ENCODE measurements at places on chromosomes 3 and 15.

DNA sequence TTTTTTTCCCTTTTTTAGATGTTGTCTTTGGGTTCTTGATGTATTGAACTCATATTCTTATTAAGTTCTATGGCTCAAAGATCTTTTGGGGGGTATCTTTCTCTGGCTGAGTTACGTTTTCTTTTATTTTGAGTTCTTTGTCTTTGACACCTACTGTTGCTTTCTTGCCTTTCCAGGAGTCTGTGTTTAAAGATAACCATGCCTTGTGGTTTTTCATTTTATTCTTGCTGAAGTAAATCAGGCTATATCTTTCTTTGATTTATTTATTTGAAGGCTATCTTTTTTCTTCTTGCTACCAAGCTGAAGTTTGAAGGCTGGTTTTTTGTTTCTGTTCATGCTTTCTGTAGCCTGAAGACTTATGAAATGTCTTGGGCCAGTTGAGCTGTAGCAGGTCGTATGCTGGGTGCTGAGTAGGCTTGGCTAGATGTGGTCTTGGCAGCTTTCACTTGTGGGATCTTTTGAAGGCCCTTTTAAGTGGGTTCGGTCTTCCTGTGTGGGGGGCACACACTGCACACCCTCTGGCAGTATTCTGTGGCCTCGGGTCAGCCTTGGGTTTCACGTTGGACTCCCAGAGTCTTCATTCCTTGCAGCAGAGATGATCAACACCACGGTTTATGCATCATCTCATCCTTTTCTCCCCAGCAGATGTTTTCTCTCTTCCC lies 17.5 kb downstream of the SLCO3A1 start:
- no peak for DNase-seq

DNA sequence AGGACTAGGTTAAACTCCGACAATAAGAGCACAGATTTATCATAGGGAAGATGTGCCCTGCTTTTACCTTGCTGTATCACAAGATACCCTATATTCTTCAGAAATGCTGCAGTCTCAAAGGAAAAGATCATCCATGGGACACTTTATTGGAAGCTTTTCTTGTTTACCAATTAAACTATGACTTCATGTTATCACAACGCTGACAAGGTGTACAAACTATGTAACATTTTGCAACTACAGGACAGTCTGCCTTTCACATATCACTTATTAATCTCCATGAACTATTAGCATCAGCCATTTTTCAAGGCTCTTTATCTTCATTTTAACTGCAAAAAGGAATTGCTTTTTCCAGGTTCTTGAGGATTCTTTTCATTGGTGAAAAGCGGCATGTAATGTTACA lies 34.0 kb downstream of the CBLB start:
- no peak for DNase-seq

GRCh38 chr3:127798716-127799115 lies 23.6 kb downstream of the MGLL start:
- DNase-seq, result no peak

- DNase-seq, result no peak
These were observed 3.1 kb downstream of the ABTB1 start for GRCh38 chr3:127675651-127676391.

DNA sequence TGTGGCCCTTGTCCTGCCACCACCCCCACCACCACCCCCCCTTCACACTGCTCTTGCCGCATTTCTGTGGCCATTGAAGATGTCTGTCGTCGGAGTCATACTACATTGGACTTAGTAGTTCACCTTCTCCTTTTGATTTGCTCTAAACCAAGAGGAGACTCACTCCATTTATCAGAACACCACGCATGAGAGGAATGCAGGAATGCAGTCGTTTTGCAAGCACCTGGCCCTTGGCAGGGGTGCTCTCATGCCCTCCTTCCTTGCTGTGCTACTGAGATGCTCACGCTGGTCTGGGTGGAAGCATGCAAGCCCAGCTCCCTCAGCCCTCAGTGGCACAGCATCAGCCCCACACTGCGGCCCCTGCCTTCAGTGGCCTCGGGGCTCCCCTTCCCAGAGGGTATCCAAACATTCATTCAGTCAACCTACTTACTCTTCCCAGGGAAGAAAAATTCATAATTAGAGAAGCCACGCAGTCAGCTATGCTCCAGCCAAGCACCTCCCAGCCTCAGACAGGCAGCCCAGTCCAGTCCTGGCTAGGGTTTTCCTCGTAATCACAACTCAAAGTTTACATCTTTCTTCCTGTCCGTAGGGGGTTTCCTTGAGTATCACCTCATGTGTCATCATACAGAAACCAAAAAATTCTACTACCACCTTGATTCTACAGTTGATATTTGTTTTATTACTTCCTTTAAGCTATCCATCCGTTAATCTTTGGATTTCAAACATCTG lies 520.0 kb downstream of the GABRG3 start:
- DNase-seq, result peak; percentile 36

GRCh38 chr3:54185740-54186139 lies 63.4 kb downstream of the CACNA2D3 start:
- no peak for DNase-seq

GRCh38 chr3:126326629-126327028 lies 30.6 kb downstream of the KLF15 start:
- no peak for DNase-seq

- no peak for DNase-seq
These were observed 27.5 kb downstream of the CRYGS start for GRCh38 chr3:186516646-186517045.

DNA sequence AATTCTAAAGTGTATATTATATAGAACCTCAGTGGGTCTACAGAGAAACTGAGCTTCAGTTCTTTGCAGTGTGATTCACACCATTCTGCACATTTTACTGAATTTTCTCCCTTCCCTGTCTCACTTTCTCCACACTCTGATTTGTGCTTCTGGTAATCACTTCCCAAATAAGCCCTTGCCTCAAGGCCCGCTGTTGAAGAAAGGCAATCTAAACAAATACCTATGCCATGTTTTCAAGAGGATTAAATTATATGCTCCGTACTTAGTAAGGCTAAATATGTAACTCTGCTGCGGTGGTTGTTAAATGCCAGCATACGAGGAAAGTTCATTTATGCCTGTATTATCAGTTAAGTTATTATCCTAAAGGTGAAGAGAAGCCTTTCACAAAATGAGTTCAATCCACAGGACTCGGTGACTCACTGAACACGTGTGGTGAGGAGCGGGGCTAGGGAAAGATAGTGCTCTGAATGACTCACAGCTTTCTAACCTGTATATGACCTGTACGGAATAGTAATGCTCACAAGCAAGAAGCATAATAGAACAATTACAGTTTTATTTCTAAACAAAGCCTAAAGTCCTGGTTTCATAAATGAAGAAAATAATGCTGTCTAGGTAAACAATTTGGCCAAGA lies 25.1 kb downstream of the CNTN6 start:
- DNase-seq, result no peak

- no peak for DNase-seq
These were observed 1.7 kb upstream of the HHATL start for GRCh38 chr3:42704136-42704841.

- no peak for DNase-seq
These were observed 517.2 kb downstream of the SHQ1 start for GRCh38 chr3:72331076-72331475.

- no peak for DNase-seq
These were observed 563.5 kb downstream of the PDCD6IP start for GRCh38 chr3:34361921-34362320.

DNA sequence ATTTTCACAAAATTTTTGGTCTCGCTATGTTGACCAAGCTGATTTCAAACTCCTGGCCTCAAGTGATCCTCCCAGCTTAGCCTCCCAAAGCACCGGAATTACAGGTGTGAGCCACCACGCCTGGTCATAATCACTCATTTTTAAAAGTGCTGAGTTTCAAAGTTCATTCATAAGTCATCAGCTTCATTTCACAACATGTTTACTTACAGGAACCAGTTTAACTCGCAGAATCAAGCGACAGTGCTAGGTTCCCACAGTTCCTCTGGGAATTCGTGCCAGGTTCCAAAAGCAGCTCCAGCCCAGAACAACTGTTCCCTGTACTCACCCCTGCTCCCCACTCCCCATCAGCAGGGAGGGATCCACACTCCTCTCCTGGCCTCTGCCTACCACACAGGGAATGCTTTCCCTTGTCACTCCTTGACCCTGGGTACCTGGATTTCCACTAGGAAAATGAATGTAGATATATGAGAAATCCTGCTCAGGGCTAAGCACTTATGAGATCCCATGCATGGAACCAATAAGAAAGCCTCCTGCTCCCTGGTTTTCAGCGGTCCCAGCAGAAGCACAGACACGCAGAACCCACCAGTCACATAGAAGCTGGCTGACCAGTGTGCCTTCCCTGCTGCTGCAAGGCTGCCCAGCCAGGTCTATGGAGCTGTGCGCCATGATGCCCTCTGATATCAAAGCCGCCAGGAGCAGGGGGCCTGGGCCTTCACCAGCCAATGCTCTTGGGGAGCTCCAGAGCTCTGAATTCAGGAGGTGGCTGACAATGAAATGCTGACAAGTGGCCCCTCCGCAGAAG lies 72.3 kb downstream of the ITGB5 start:
- DNase-seq, result no peak

DNA sequence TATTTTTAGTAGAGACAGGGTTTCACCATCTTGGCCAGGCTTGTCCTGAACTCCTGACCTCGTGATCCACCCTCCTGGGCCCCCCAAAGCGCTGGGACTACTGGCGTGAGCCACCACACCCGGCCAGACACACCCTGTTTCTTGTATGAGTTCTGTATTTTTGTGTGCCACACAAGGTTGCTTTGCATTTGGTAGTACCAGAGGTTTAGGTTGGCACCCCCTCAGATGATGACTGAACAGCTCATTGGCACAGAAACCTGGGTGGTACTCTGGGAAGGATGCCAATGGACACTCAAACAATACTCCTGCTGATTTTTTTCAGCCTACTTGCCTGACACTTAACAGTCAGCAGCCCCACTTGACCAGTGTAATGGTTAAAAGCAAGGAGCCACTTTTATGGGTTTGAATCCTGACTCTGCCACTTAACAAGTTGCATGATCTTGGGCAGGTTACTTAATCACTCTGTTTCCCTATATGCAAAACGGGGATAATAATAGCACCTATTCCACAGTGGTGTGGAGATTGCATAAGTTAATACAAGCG lies 39.2 kb upstream of the BCL2A1 start:
- DNase-seq, result peak; percentile 14

GRCh38 chr3:32176989-32177701 lies 61.3 kb upstream of the CMTM8 start:
- DNase-seq, result no peak

GRCh38 chr3:72227486-72228070 lies 442.6 kb upstream of the PROK2 start:
- DNase-seq, result no peak

DNA sequence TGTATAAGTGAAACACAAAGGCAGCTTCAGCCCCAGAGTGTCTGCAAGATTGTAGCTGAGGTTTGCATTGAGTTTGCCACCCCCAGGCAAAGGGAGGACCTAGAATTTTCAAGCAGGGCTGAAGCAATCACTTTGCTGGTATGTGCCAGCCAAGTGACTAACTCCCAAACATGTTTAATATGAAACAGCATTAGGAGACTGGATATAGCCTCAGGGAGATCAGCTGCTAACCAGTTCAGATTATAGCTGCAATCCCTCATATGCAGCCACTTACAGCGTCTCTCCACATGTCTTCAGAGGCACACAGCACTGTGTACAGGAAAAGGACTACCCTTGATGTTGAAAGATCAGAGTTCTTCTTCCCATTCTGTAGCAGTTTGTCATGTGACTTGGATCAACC lies 38.4 kb upstream of the PPP2R3A start:
- DNase-seq, result no peak

DNA sequence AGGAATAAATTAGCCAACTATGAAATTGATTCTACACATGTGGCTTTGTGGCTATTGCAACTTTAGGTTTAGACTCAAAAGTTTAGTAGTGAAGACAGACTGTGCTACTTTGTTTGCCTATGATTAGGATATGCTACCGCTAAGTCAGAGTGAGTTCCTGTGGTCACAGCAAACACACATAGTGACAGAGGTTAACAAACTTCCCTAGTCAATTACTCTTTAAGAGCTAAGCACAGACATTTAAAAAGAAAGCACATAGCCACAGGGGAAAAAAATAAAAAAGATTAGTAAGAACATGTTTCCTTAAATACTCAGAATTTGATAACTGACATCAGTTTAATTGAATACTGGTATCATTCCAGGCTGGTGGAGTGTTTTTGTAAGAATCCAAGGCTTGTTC lies 207.1 kb downstream of the GBE1 start:
- peak; percentile 16 for DNase-seq

DNA sequence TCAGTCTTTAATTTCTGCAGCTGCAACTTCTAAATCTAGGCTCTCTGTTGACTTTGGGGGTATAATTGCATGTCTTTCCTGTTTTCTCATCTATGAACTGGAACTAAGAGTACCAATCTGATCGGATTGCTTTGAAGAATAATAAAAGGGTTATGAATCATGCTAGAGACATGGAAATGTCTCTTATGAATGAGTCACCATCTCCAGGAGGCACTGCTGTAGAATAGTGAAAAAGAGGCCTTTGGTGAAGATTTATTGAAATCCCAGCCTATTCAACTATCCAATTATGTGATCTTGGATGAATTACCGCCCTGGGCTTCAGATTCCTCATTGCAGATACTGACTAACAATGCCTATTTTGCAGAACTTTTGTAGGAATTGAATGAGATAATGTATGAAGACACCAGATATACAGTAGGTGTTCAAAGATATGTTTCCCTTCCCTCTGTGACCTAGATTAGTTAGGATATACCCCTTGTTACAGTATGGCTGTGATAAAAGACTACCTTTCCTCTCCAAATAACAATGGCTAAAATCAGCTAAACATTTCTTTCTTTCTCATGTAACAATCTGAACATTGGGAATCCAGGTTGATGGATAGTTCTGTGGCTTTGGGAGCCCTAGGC lies 11.5 kb upstream of the CMTM8 start:
- DNase-seq, result no peak

- peak; percentile 71 for DNase-seq
These were observed 123.4 kb upstream of the MEF2A start for GRCh38 chr15:99442252-99442897.

DNA sequence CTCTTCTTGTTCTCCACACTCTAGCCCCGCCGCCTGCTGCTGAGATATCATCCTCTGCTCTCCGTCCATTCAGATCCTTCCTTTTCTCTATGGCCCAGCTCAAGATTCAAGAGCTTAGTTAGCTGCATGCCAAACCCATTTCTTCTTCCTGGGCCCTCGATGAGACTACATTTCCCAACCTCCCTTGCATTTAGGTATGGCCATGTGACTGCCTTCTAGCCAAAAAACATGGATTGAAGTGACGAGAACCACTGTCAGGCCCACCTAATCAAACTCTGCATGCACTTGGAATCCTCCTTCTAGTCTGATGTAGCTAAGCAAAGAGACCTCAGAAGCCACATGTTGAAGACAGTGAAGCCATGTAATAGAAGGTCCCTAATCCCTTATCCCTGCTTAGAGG lies 308.2 kb downstream of the VPS13C start:
- DNase-seq, result no peak

DNA sequence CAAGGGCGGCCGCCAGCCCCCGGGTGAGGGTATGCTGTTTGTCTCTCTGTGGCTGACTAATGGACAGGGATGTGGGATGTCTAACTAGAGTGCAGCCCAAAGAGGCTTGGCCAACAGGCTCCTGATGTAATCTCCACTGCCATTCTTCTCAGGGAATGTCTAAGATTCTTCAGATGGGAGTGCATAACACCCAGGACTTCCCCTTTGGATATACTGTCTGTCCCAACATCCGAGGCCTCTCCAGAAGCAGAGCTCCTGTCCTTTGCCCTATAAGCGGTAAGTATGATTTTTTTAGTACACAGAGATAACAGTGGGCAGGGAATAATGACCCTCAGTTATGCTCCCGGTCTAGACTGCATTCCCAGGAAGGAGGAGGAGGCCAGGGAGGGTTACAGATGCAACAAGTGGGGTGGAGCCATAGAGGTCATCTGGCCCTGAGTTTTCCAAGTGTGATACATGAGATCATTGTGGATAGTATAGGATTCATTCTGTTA lies 62.5 kb upstream of the SLCO2A1 start:
- DNase-seq, result no peak

- DNase-seq, result no peak
These were observed 72.7 kb downstream of the DNAJB8 start for GRCh38 chr3:128394033-128394432.
